Pons (tissue), 1 donor: ENCODE measurements at places on chromosomes 5 and 9.

- DNase-seq = no peak
Measured at GRCh38 chr5:79396265-79396664, 117.7 kb downstream of the HOMER1 start.

- peak; percentile 52 for DNase-seq
Measured at GRCh38 chr5:134554319-134555222, 29.1 kb downstream of the JADE2 start.

DNA sequence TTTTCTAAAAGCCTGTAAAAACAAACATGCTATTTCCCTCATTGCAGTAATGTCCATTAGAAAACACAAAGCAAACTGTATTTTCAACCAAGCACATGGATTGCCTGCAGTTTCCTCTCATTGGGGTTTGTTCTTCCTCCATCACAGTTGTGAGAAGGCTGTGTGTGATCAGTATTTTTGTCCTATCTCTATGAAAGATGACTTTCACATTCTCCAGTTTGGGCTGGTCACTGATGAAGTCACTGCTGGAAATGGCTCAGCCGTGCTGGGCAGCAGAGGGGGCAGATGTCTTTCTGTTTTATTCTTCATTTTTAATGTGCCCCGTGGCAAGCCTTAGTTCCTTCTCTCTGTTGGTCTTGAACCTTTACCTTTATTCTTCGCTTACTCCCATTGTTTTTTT lies 288.9 kb upstream of the MPDZ start:
- DNase-seq = peak; percentile 72

DNA sequence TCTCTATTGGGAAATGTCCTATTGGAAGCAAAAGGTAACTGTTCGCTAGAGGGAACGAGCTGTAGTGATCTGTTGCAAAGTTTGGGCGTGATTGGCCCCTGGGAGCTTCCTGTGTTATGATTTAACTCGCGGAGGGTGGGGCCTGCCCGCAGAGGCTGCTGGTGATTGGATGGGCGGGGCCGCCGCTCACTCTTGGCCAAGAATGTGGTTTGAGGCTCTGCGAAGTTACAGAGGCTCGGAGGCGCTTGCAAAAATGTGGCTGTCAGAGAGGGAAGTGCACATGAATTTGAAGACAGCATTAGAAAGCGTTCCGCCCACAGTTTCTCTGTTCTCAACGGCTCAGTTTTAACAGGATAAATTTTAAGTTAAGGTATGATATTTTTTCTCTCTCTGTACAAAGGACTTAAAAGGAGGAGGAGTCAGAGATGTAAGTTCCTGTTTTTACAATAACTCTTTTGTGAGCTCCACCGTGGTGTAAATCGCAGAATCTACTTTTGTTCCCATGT lies 46.9 kb downstream of the CNTRL start:
- DNase-seq = peak; percentile 96

- DNase-seq = no peak
Measured at GRCh38 chr5:142428773-142429473, 104.1 kb upstream of the SPRY4 start.

DNA sequence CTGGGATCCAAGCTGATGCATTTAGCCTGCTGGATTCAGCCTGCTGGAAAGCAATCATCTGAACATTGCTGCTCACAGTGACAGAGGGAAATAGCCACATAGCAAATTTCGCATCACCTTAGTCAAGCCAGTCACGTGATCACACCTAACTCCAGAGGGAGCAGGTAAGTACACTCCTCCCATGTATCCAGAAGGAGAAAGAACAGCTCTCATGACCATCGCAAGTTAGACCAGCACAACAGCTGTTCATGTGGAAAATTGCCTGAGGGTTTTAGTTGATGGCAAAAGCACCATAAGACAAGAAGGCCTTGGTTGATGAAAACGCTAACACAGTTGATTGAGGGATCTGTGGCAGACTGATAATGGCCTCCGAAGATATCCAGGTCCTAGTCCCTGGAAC lies 34.2 kb upstream of the MYO10 start:
- DNase-seq = no peak

DNA sequence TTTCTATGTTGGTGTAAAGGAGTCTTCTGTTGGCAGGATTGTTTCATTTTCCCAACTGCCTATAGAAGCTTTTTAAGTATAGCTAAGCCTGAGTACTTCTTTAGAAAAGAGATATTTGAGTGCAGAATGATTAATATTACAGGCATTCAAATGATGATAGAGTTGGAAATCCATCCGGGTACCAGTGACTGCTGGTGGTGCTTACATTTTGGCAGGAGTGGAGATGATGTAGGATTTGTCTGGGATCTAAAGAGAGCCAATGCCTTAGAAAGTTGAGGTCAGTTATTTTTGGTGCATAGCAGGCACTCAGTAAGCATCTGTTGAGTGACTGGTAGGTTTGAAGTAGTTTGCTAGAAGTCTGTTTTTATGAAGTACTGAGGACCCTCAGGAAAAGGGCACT lies 433.5 kb downstream of the DMAC1 start:
- no peak for DNase-seq

- DNase-seq = no peak
Measured at GRCh38 chr5:34480810-34481528, 175.2 kb upstream of the RAI14 start.

GRCh38 chr5:178331491-178331996 lies 98.9 kb upstream of the PHYKPL start:
- peak; percentile 95 for DNase-seq

GRCh38 chr9:19050637-19051591 lies 1.7 kb downstream of the RRAGA start:
- no peak for DNase-seq

- DNase-seq = no peak
Measured at GRCh38 chr9:23822261-23823169, 3.5 kb downstream of the ELAVL2 start.

- no peak for DNase-seq
Measured at GRCh38 chr9:93187574-93187973, 3.6 kb downstream of the WNK2 start.
